SHP77 treated with DMSO at 0.1 percent for 48 hours (cell line): ENCODE measurements at places on chromosomes 2 and 18.

GRCh38 chr18:78376046-78376445, 603.6 kb upstream of the SALL3 start:
- no peak for DNase-seq

- DNase-seq: peak; percentile 63
Measured at GRCh38 chr2:237662671-237663093, 35.3 kb downstream of the LRRFIP1 start.

DNA sequence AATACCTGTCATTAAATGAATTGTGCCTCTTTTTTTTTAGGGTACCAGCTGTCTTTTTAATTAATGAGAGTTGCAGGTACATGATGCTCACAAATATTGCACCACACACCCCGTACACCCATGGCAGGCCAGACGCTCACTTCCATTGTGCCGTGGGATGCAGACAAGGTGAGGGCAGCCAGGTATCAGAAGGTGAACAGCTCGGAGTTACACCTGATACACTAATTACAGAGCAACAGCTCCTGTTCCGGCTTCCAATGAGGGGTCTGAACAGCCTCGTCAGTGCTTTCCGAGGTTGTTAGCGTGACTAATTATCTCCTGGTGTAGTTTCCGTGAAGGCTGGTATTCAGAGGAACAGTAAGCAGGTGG, 442.8 kb downstream of the ZNF516 start:
- DNase-seq: no peak

DNA sequence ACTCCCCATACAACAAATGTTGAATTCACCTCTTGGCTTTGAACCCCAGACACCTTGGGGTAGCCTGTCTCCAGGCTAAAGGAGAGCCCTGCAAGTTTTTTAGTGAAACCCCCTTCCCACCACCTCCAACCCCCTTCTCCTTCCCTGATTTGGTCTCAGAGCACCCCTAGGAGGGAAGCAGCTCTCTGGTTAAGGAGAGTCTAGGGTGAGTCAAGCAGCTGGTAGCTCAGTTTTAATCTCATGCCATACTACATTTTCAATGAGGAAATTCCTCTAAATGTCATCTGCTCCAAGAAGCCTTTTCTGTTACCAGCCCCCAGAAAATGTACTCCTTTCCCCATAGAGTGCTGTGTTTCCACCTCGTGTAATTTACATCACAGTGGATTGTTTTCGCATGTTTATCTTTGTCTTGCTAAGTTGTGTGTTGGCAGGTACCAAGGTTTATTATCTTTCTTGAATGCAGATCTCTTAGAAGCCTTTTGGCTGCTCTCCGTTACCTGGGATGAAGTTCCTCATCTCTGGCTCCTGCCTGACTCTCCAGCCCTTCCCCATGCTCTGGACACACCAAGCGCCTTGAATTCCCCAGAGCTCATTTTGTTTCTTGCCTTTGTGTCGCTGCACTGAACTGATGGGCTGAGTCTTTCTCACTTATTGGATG, 82.2 kb downstream of the ASAP2 start:
- DNase-seq: no peak

- DNase-seq: no peak
Measured at GRCh38 chr2:100888601-100889000, 68.7 kb downstream of the NPAS2 start.

DNA sequence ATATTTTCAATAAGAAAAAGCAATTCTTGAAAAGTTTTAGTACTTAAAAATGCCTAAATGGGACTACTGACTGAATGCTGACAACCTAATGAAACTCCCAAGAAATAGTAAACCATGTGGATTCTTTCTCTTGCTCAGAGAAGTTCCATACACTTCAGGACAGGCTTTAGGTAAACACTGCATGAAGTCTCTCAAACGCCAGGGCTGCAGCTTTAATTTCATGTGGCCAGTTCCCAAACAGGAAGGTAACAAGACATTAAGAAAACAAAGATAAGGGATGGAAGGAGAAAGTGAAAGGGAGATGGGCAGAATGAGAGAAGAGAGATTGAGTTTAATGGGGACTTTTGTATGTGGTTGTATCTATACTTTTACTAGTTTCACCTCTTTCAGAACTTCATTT, 734.7 kb upstream of the PKDCC start:
- DNase-seq: no peak

GRCh38 chr2:228768818-228769217, 502.3 kb downstream of the PID1 start:
- no peak for DNase-seq

DNA sequence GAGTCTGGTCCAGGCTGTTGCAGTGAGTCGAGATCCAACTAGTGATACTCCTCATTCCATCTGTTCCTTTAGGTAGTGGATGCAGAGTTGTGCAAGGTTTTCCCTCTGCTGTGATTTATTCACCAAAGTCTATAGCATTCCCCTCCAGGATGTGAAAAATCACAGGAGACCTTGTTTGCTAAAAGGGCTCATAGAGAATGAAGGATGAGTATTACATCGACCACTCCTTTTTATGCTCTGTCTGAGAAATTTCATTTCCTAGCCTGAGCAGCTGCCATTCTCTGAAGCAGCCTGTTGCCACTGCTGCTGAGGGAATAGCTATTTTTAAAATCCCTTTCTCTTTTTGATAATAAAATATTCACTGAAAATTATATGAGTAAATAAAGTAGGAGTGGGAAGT, 134.1 kb upstream of the LRRTM1 start:
- no peak for DNase-seq

- no peak for DNase-seq
Measured at GRCh38 chr2:118224895-118225311, 136.6 kb downstream of the INSIG2 start.

DNA sequence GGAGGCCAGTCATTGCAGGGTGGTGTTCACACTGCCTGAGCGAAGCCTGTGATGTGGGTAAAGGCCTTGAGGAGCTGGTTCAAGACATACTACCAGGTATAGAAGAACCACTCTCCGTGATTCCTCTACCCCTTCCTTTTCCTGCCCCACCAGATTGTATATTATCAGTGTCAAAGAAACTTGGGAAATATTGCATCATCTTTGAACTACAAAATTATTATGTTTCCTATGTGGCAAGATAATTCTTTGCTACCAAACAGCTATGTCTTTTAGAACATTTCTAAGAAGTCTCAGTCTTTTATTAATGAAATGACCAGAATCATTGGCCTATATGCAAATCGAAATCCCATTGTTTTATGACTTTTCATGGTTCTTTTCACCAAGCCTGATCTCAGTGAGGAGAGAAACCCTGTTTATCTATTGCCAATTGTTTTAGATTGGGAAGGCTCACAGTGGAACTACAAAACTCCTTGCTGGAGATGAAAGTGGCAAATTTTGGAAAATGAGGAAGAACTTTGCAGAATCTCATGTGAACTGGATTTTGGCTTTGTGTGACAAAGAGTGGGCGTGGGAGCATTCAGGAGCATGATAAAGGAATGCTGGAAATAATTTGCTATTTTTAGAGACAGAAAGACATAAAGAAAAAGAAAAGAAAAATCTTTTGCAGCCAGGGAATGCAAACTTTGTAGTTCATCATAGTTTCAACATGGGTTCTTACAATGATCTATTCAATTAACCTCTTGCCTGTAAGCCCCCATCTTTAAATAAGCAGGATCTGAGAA, 286.9 kb downstream of the INSIG2 start:
- DNase-seq: no peak

DNA sequence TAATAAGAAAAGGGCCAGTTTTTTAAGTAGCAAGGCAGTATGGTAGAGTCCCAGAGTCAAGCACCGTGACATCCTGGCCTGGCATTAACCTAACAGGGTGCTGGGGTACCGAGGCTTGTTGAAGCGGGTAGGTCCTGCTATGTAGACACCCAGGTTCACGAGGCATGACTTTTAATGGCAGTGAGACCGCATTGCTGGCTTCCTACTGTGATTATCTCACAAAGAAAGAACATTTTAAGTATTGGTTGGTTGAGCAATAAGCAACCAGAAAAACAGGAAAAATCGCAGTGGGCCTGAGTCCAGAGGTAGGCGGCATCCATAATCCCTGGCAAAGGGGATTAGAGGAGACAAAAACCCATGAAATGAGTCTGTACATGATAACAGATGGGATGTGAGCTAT, 927.9 kb upstream of the ACVR2A start:
- DNase-seq: no peak

DNA sequence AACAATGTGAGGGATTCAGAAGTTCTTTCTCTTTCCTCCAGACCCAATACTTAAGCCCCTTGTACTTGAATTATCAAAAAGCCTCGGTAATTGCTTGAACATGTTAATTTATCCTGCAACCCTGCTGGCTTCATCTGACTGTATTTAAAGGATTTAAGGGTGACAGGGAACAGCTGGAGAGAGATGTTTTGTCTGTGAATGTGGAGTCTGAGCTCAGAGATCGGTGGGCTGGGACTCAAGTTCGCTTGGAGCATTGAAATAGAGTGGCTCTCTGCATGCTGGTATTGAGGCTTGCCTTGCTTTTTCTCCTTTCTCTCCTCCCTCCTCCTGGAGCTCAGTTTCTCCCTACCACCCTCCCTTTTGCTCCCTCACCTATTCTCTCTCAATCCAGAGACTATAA, 73.6 kb downstream of the BOD1L2 start:
- DNase-seq: no peak

DNA sequence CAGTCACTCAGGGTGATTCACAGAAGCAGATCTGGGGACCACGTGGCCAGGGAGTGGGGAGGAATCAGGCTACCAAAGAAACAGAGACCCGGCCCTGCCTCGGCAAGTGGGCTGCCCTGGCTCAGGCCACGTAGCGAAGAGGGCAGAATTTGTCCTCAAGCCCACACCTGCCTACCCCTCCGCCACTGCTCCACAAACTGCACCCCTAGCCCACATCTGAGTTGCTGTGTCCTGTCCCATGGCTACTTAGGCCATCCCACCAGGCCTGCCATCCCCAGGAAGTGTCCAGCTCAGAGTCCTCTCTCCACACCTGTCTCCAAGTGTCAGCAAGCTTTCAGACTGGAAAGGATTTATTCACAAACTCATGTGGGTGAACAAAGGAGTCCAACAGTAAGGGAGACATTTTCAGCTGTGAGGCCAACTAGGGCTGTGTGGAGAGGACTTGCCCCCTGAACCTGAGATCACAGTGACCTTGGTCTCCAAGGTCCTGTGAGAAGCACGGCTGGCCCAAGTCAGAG, 31.7 kb upstream of the ASPRV1 start:
- DNase-seq: no peak

DNA sequence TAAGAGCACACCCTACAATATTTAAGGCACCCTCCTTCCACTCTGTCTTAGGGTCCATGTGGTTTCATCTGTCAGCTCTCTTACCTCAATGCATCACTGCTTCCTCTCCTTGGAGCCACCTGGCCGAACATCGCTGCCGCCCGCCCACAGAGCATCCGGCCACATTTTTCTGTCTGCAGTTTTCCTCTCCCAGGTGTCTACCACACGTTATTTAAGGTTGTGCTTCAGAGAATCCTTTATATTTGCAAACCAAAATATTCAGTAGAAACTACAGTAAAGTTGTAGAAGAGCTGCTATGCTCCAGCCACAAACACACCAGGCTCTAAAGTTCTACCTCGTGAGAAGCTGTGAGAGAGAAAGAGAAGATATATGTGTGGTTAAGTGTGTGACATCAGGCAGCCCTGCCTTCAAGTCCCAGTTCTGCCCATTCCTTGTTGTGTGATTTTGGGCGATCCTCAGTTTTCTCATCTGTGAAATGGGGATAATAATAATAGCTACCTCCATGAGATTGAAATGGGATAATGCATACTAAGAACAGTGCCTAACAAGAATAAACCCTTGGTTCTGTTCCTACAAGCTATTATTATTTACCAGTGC, 4.9 kb upstream of the STK17B start:
- no peak for DNase-seq

GRCh38 chr2:84288293-84288692, 170.8 kb downstream of the SUCLG1 start:
- no peak for DNase-seq

DNA sequence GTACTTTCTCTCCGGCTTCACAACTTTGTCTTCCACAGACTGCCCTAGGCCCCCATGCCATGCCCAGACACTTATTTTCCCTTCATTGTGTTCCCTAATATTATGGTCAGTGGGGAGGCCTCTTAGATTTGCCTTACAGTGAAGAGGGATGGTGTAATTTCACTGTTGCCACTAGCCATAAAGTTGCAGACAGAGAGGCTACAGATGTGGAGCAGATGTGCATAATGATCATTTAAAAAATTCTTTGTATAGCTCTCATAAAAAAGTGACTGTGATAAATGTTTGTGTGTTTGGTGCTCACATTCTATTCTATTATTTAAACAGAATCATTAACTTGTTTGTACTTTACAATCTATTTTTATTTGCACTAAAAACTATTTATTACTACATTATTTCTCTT, 67.5 kb upstream of the FN1 start:
- no peak for DNase-seq

DNA sequence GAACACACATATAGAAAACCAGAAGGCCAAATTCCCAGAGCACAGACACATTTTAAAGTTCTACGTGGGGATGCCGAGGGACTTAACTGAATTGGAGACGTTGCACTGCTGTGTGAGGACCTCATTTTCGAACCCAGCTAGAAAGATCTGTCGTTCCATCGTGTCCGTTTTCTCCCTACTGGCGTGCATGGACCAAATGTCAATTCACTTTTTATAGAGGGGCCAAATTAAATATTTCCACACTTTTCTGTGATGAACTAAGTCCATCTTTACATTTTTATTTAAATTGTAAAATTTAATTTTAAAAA, 692 bp upstream of the TSHZ1 start:
- no peak for DNase-seq

- DNase-seq: no peak
Measured at GRCh38 chr18:69840445-69840844, 107.2 kb downstream of the CD226 start.

DNA sequence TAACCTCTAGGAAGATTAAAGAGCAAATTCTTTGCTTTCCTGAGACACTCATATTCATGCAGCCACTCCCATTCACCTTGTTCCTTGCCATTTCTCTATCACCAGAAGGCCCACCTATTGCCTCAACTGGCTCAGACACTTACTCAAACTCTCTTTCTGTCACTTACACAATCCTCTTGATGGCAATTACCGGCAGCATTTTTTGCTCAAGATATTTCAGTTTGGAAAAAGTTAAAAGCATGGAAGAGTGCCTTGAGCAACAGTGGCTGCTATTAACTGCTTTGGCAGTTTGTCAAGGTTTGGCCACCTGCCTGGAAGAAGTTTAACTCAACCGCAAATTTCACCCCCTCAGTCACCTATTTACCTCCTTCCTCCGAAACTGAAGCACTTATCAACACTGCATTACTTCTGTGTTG, 1104.0 kb upstream of the PIK3C3 start:
- no peak for DNase-seq

DNA sequence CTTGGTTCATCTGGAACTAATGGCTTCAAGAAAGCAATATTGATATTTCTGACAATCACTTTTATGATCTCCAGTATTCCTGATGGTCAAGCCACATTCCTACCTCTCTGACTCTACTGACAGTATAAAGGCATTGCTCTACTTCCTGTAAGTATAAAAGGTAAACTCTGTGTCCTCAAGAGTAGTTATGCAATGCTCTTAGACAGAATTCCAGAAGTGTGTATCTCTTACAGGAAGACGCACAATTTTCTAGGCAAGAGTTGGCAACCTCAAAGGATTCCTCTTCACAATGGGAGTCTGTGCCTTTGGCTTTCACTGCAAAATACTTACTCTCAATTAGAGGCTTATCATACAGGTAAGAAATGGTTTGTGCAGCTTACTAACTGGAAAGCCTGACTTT, 100.1 kb downstream of the THADA start:
- no peak for DNase-seq

GRCh38 chr18:9613550-9614400, 584 bp downstream of the PPP4R1 start:
- no peak for DNase-seq
